ENCODE measurements at places on chromosomes 1 and 21.

- no peak for DNase-seq
These were observed 64.7 kb upstream of the COG2 start for GRCh38 chr1:230577537-230577936.

GRCh38 chr1:8510041-8510823 lies 192.3 kb downstream of the SLC45A1 start:
- peak; percentile 40 for DNase-seq

GRCh38 chr1:179820226-179820970 lies 57.2 kb downstream of the TOR1AIP2 start:
- no peak for DNase-seq

DNA sequence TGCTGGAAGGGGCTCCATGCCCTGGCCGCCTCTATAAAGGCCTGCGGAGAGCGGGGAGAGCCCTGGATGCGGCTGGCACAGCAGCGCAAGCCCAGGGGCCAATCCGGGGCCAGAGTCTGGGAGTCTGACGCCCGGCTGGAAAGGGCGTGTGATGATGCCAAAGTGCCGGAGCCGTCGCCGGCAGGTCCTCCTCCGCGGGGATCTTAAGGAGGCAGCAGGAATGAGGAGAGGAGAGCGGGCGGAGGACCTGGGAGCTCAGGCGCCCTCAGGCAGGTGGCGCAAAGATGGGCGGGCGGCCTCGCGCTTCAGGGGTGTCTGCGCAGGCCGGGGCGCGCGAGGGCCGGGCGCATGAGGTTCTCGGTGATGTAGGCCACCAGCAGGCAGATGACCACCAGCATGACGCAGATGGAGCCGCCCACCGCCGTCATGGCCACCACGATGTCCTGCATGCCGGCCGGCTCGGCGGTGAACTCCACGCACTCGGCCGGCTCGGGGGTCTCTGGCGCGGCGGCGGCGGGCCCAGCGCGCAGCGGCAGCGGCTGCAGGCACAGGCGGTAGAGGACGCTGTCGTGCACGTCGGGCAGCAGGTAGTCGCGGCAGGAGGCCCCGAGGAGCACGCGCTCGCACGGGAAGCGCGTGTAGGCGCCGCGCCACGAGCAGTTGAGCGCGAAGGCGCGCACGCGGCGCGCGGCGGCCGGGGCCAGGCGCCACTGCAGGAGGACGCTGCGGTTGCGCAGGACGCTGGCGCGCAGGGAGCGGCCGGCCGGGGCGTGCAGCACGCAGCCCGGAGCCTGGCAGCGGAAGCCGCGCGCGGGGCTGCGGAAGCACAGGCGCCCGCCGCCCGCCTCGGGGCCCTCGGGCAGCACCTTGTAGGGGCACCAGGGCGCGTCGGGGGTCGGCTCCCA lies 653 bp downstream of the FNDC10 start:
- no peak for DNase-seq

GRCh38 chr1:201565024-201565730 lies 26.2 kb downstream of the NAV1 start:
- DNase-seq: peak; percentile 94

DNA sequence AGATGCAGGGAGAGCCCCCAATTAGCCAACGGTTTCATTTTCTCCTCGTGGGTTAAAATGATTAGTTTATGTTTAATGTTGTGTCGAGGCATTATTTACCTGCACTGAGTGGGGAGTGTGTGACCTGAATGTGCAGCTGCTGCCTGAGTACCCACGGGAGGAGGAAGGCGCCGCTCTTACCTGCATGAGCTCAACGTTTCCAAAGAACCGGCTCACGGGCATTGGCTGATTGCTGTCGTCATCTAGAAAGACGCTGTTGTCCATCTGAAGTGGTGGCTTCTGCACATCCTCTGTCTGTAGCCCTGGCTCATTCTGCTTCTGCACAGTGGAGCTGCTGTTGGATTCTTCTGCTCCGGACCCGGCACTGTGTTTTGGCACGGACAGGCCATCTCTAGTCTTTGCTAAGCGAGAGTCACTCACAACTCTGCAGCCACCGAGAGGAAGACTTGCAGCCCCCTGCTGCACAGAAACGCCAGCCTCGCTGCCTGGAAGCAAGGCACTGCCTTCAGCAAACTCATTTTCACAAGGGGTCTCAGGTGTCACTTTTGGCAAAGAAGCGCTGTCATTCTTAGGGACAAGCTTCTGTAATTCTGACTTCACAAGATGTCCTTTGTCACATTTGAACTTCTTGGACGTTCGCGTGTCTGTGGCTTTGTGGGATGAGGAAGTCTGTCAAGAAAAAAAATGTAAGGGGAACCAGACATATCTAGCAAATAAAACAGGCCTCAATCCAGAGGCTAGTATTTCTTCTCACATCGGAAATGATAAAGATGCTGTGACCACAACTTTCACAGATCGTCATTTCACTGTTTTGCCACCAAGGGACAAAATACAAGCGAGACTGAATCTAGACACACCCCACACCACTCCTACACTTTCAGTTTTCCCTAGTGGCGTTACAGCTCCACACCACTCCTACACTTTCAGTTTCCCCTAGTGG lies 9.4 kb downstream of the C1orf174 start:
- DNase-seq: no peak

All from midbrain (tissue), 1 donor.